ENCODE measurements at places on chromosomes 3 and 15.

DNA sequence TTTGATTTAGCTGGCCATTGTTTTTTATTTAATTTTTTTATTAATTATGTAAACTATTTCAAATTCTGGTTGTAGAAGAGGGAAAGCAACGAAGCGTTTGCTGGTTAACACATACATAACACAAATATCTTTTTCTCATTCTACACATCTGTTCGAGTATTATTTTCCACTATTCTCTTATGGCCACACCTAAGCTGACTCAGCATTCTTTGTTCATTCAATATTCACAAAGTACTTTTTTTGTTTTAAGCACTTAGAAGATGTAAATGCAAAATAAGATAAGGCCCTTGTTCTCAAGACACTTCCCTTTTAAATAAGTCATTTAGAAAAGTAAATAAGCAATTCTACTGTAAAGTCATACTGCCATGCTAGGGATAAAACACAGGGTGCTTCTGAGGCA, 45.4 kb downstream of the CADM2 start:
- DNase-seq: no peak

DNA sequence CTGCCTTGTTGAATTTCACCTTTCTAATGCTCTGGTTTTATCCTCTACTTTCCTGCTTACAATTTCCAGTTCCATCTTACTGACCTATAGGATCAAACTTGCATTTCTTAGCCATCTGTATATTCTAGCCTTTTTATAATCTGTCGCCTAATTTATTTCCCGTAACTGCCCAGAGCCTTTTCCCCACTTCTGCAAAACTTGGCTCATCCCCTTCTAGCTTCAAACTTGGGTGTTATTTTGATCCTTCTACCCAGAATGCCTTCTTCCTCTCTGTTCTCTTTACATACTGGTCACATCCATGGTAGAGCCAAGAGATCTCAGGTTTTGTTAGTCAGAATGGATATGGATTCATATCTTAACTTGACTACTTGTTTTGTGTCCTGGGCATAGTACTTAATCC, 2.6 kb downstream of the SACM1L start:
- no peak for DNase-seq

- peak; percentile 24 for DNase-seq
Measured at GRCh38 chr3:53195066-53195450, 34.0 kb downstream of the PRKCD start.

DNA sequence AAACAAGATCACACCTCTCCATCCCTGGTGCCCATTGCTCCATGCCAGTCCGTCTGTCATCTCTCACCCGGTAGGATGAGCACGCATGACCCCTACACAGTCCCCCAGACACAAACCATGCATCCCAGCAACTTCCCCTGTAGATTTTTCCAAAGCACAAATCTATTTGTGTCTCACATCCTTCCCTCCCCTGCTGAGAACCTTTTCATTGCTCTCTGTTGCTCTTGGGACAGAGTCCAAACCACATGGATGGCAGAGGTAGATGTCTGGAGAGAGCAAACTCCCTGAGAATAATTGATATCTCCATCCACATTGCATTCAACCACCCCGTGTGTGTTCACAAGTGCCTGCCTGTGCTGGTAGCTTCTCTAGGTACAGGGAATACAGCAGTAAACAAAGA, 29.9 kb upstream of the LRTM1 start:
- no peak for DNase-seq

DNA sequence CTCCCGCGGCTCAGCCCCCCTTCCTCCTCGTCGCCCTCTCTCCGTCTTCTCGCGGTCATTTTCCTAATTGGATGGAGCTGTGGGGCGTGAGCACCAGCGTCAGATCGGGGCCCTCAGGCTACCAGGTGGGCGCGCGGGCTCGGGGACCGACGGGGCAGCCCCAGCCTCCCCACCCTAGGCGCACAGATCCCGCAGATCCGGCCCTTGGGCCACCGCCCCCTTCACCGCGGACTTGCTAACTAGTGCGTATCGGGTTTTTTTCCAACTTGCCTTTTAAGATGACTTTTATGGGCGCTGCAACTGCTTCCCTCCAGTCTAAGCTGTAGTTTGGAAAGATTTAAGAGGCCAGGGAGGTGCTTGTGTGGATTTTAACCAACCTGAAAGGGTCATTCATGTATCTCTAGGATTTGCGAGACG, 1.3 kb downstream of the ZNF710 start:
- no peak for DNase-seq

GRCh38 chr3:37271611-37272010, 97.2 kb upstream of the LRRFIP2 start:
- DNase-seq: no peak

DNA sequence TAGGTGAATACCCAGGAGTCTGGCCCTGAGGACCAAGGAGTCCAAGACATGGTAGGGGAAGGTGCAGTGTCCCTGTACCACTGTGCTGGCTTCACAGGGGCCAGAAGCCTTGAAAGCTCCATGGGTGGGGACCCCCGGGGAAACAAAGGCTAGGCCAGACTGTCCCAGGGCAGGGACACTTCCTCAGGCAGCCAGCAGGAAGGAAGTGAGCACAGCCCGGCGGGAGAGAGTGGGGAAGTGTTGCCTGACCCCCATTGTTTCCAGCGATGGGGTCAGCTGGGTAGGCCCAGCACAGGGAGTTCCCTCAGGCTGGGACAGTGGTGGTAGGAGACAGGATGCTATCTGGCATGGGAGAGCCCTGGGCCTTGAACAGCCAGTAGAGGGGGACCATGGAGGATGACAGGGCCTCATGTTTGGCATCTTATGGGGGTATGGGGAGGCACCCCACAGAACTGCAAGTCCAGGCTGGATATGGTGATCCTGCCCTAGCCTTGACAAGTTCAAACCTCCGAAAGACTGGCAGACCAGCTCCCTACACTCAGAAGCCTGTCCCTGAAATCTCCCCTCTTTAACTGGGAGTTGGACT, 1.2 kb upstream of the HYAL2 start:
- no peak for DNase-seq
